Substantia nigra (tissue), 51 donors: ENCODE measurements at places on chromosomes 1 and 21.

GRCh38 chr21:32470206-32470605 is 57.7 kb downstream of the EVA1C start:
- DNase-seq, result no peak

DNA sequence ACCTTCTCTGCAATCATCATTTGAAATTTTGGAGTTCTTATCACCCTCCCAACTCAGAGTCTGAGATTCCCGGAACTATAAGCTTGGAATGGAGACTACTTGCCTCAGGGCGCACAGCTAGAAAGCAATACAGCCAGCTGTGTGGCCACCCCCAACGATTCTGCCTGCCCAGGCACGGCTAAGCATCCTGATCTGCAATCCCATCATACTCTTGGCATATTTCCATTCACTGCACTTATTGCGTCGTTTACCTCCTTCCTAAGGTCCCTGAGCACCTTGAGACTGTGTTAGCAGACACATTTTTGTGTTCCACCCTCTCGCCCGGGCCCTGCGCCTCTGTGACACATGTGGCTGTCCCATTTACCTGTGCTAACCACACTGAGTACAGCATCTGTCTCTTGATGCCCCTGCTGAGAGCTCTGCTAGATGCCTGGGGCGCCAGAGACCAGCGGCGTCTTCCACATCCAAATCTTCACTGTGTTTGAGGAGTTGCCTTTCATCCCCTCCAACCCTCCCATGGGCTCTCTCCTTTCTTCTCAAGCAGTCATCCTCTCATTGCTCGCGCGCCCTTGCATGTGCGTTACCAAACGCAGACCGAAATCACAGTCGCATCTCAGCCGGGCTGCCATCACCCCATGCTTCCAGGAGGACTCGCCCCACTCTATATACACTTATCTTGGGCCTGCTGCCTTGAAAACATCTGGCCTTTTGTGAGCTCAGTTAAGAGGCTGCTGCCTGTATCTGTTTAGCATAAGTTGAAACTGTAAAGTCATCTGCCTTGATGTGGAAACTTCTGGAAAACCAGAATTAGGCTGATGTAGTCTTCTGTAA is 3.5 kb upstream of the CLDN19 start:
- DNase-seq, result no peak

GRCh38 chr21:41961282-41961701 is 7.5 kb upstream of the C2CD2 start:
- DNase-seq, result no peak

GRCh38 chr21:35172231-35172630 is 123.1 kb upstream of the RUNX1 start:
- no peak for DNase-seq

DNA sequence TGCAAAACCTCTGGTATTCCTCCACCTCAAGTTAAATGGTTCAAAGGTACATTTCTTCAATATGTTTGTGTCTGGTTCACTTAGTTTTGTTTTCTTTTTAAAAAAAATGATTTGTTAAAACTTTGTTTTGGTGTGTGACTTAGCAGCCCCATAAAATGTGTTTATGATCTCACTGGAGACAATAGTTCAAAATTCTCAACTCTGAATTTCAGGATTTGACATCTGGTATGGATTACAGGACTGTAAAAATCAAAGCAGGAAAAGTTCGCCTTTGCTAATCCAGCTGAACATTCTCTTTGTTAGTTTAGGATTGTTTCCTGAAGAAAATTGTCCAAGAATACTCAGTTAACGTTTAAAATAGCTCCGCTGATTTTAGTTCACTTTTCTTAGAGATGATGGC is 231.7 kb downstream of the HMCN1 start:
- DNase-seq, result no peak

- DNase-seq, result no peak
Measured at GRCh38 chr1:241485554-241485992, 34.0 kb downstream of the FH start.

- peak; percentile 83 for DNase-seq
Measured at GRCh38 chr1:204084247-204084772, 11.4 kb downstream of the SOX13 start.

- no peak for DNase-seq
Measured at GRCh38 chr1:223748773-223749733, 36.7 kb downstream of the CAPN2 start.

GRCh38 chr1:11272544-11272831 is 510 bp upstream of the UBIAD1 start:
- DNase-seq, result no peak

DNA sequence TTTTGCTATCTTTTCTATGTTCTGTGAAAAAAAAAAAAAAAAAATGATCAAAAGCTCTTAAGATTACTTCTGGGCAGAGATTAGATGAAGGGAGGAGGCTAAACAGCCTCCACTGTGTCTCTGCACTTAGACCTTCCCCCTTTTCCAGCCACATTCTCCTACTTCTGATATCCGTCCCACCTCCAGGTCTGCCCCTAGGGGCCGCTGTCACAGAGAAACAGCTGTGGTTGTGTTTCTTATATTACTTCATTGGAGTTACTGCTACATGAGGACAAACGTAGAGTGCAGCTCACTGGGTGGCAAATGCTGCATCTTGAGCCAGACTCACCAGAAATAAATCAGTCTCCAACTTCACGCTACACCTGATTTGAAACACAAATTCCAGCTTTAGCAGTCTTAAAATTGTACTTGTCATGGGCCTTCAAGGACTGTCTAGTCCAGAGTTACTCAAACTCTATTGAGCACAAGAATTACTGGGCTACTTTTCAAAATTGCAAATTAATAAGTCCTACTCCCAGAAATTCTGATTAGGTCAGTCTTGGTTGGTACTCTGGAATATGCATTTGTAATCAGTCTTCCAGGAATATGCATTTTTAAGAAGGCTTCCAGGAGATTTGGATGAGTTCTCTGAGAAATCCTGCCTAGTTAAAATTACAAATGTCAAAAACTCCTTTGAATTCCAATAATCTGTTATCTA is 125.2 kb upstream of the PTBP2 start:
- DNase-seq, result no peak

GRCh38 chr1:46689897-46690296 is 18.2 kb downstream of the TEX38 start:
- DNase-seq, result no peak

DNA sequence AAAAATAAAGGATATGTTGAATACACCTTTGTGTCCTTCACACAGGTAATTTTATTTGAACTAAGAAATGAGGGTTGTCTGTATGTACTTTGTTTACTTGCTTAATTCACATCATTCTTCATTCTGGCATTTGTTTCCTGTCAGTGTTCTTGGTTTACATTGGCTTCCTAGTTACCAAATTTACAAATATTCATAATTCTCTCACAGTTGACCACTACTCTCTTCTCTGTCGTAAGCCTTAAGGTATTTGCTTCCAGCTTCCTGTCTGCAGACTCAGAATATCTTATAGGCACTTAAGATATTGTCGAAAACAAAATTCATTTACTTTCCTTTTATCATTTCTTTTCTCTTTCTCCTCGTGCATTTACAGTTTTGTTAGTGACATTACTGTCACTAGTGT is 15.9 kb downstream of the RNPC3 start:
- no peak for DNase-seq

- no peak for DNase-seq
Measured at GRCh38 chr1:205456383-205456867, 580 bp upstream of the BLACAT1 start.

DNA sequence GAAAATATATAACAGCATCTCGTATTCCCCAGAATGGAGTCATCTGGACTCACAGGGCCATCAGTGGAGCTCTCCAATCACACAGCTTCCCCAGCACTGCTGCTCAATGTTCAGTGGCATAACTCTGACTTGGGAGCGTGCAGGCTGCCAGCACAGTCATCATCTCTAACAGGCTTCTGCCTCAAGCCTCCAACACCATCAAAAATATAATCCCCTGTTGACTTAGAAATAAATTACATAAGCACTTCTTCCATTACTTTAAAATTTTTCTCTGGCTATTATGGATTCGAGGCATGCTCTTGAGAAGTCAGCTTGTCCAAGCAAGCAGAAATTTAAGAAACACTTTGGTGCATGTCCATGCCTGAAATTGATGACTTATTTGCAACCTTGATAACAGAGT is 6.2 kb downstream of the DUSP23 start:
- DNase-seq, result no peak

- no peak for DNase-seq
Measured at GRCh38 chr1:199101635-199102034, 462.8 kb downstream of the PTPRC start.

GRCh38 chr21:37061926-37062592 is 10.8 kb downstream of the PIGP start:
- no peak for DNase-seq

GRCh38 chr1:116808200-116808847 is 54.1 kb downstream of the CD2 start:
- no peak for DNase-seq

- no peak for DNase-seq
Measured at GRCh38 chr21:34511181-34511580, 829 bp downstream of the KCNE1 start.

DNA sequence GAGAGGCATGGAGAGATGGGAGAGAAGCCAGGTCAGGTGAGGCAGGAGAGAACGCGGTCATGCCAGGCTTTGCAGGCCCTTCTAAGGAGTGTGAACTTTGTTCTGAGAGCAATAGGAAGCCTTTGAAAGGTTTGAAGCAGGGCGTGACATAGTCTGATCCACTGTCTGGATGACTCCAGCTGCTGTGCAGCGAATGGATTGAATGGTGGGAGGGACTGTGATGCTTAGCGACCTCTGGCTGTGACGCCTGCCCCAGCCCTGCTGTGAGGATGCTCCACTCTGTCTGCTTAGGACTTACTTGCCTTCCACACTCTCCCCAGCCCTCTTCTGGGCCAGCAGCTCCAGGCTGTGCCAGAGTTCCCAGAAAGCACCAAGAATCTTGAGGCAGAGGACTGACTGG is 41.8 kb upstream of the POU3F1 start:
- no peak for DNase-seq

DNA sequence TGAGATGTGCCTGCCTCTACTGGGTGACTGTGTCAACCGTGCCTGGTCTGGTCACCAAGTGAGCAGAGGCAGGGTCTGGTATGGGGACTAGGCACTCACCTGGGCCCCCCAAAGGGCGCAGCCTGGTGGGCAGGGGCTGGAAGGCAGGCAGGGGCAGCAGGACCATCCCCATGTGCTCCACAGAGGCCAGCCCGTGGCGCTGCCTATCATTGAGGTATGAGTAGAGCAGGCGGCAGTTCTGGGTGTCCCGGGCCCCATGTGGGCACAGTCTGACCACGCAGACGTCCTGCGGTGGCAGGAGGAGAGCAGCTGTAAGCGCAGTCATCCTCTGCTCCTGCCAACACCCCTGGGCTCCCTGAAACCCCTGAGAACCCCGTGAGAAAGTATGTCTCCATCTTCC is 23.7 kb downstream of the SPOCD1 start:
- no peak for DNase-seq

GRCh38 chr1:236345728-236346127 is 48.4 kb upstream of the EDARADD start:
- no peak for DNase-seq

- no peak for DNase-seq
Measured at GRCh38 chr1:16204634-16205333, 7.7 kb downstream of the ARHGEF19 start.

DNA sequence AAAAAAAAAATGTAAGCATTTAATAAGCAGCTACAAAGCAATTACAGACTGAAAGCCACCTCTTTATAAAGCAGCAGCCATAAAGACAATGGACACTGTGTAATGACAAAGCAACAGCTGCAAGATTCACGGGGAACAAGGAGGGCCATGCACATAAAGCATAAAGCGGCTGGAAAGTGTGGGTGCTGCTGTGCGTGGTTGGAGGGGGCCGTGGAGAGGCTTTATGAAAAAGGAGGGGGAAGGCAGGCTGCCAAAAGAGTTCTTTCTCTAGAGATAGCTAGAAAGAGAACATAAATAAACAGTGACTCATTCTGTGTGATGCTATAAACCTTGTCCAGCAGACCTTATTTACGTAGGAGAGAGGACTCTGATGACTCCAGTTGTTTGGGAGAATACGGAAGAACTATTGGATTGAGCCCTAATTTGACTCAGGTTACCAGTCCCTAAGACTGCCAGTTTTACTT is 49.3 kb downstream of the ADAMTS1 start:
- DNase-seq, result peak; percentile 7

GRCh38 chr1:111981871-111982270 is 7.6 kb downstream of the KCND3 start:
- DNase-seq, result no peak

DNA sequence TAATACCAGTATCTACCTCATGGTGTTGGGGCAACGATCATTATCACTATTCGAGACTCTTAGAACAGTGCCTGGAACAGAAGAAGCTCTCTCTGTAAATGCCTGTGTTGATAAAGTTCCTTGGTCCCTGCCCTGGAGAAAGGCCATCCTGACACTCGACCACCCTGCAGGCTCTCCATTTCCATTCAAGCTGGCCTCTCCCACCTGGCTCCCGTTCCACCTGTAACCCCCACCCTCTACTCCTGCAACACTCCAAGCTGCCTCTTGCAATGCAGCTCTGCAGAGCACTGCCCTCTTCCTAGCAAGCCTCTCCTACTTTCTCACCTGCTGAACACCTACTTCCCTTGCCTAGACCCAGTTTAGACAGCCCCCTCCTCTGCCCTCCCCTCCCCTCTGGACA is 6.1 kb downstream of the SPOCD1 start:
- DNase-seq, result no peak

- no peak for DNase-seq
Measured at GRCh38 chr1:156461781-156462647, 38.6 kb downstream of the MEF2D start.

- no peak for DNase-seq
Measured at GRCh38 chr21:43703035-43703880, 15.7 kb upstream of the PDXK start.

GRCh38 chr1:103942029-103942428 is 192.3 kb downstream of the AMY1C start:
- no peak for DNase-seq

DNA sequence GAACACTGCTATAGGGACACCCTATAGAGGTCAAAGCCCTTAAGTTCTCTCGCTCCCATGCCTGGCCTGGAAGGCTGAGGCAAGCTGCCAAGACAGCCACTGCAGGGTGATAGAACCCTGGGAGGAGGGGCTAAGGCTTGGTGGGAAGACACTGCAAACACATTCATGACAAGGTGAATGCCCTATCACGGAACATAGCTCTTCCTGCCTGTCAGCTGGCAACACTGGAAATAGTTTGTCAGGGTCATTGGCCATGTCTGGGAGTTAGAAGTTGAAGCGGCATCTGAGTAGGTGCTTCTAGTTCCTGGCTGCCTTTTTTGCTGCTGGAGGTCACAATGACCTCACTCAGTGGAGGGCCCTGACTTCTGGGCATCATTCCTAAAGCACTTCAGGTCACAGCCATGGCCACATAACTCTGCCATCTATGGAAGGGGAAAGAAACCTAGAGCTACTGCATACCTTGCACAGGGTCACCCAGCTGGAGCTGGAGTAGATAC is 4.2 kb downstream of the FABP3 start:
- no peak for DNase-seq

GRCh38 chr1:51331206-51332100 is 1.1 kb upstream of the TTC39A start:
- DNase-seq, result no peak

GRCh38 chr1:165650981-165651625 is 20.1 kb downstream of the MGST3 start:
- DNase-seq, result no peak
